Gastroesophageal sphincter (tissue), 4 donors: ENCODE measurements at places on chromosomes 6 and 20.

GRCh38 chr6:169937389-169938261 is 186.2 kb downstream of the ERMARD start:
- ATAC-seq = no peak

GRCh38 chr20:29740951-29741593 is 1516.4 kb upstream of the DEFB115 start:
- ATAC-seq = no peak

DNA sequence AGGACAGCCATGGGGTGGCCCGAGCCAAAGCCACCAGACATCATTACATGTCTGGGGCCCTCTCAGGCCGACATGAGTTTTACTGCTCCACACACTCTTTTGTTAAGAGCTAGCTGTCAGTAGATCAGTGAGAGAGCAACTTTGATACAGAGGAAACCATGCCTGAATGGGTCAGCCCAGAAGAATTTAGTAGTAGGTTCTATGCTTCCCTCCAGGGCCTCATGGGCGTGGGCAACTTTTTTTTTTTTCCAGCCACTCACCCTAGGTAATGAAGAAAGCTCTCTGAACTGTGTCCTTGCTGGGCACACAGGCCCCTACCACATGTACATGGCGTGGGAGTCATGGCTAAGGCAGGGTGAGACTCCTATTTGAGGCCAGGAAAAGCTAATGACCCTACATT is 38.8 kb downstream of the HLA-F start:
- ATAC-seq = no peak

- ATAC-seq = no peak
Observed at GRCh38 chr20:31693987-31694661, 28.5 kb downstream of the BCL2L1 start.

- no peak for ATAC-seq
Observed at GRCh38 chr6:42471142-42471541, 19.4 kb upstream of the TRERF1 start.
